NCI-H446 (cell line): ENCODE measurements at places on chromosomes 13 and 19.

DNA sequence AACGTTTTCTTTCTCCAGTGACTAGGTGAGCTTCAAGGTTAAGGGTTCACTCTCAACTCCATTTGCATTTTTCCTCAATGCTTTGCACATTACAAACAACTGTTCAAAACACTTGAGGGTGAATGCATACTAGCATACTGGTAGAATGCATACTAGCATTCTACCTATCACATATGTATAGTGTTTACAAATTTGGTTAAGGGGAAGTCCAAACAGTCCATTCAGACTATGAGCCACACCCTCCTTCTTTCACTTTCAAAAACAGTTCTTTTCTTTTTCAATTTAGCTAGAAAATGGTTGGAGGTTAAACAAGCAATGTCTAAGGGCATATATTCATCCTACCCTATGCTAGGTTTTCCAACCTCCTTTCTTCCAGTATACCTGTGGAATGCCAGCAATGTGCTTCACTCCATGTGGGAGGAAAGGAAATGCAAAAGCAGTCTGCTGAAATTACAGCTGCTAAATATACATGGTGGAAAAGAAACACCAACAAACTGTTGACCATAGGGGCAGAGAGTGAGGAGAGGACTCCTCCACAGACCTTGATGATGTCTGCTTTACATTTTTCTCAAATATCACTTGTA, 102.6 kb downstream of the DOCK9 start:
- DNase-seq: no peak

DNA sequence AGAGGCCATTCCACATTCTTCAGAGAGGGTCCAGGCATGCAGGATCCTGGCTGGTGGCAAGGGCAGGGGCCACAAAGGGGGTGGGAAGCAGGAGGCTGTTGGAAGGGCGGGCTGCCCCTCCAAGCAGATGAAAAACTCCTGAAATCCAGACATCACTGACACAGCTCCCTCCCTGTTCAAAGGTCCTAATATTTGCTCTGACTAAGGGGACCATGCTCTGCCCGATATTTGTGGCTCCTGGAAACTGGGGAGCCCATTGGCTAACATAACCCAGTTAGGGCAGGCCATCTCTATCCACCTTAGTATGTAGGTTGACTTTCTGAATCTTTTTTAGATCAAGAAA, 3.3 kb upstream of the CDX2 start:
- DNase-seq: no peak

DNA sequence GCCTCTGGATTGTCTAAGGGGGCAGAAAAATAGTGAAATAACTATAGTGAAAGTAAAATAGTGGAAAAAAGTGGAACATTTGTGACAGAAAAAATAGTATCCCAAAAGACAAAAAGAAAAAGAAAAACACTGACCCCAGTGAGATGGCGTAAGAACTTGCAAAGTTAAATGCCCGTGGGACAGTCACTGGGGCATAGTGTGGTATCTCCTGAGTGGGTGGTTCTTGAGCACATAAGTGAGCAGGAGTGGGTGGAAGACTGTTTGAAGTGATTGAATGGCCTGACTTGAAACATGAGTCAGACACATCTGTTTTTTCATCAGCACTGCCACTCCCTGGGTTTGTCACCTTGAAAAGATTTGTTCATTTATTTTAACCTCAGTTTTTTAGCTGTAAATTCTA, 2.5 kb downstream of the ZNF430 start:
- no peak for DNase-seq

- no peak for DNase-seq
Measured at GRCh38 chr13:113815151-113816058, 48.5 kb downstream of the GAS6 start.

GRCh38 chr13:41668130-41668757, 210.9 kb downstream of the RGCC start:
- DNase-seq: peak; percentile 84

DNA sequence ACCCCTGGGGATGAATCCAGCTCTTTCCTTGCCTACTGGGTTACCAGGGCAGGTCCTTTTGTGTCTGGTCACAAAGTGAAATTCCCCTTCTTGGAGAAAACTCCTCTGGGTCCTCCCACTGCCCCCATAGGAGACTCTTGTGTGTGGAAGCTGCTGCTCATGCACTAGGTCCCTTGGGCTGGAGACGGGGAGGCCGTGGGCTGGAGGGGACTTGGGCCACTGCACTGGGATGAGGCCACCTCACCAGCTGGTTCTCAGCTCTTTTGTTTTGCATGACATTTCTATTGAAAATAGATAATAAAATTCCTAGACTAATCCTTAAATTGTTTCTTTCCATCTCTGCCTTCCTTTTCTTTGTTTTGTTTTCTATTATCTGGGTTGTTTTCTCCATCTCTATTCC, 62.4 kb downstream of the TEX29 start:
- DNase-seq: no peak

- no peak for DNase-seq
Measured at GRCh38 chr19:18000480-18000914, 7.5 kb upstream of the ARRDC2 start.

DNA sequence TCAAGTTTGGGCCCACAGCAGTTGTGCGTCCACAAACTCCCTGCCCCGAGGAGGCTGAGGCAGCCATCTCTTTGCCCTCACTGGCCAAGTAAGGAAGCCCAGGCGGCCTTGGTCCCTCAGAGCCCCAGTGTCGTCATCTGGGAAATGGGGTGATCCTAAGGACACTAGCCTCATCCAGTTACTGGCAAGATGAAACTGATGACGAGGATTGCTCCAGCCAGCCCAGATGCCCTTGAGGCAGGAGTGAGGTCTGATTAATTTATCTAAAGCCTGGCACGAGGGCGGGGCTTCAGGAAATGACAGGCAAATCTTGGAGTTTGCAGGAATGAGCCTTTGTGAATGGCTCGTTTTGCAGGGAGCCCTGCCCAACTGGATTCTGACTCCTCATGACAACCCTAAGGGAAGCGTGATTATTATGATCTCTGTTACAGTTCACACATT, 5.6 kb downstream of the LIPE start:
- DNase-seq: no peak

DNA sequence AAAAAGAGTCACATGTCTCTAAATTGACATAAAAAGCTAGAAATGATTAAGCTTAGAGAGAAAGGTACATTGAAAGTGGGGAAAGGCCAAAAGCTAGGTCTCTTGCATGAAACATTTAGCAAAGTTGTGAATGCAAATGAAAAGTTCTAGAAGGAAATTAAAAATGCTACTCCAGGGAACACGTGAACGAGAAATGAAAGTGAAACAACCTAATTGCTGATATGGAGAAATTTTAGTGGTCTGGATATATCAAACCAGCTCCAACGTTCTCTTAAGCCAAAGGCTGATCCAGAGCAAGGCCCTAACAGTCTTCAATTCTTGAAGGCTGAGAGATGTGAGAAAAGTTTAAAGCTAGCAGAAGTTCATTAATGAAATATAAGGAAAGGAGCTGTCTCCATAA, 419.8 kb downstream of the SLITRK6 start:
- no peak for DNase-seq
